Effector memory CD4-positive, alpha-beta T cell (primary cell): ENCODE measurements at places on chromosomes 13 and 19.

DNA sequence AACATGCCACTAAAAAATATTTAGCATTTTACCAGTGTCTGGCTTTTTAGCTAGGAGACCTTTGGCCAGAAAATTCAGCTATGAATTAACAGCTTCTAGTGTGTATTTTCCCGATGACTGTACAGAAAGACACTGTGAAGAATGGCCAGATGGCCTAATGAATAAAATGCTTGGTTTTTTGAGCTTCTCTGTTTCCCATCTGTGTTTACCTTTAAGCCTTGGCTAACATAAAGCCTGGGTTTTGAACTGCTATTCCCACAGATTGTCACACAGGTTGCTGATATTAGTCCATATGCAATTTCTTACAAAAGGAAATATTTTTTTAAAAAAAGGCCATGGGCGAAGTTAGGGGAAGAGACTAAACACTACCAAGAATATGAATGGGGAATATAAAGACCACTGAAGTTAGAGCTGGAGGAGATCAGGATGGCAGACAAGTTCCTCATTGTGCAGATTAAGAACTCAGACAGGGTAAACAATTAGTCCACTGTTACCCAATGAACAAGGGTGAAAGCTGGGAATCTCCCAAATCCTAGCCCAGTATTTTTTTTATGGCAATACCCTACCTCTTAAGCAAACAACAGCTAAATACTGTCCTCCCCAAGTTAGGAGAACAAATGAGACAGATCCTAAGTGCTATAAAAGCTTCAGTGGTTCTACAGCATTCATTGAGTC, 95.1 kb downstream of the DCT start:
- no peak overlapping the region for H3K4me3 ChIP-seq
- no peak for DNase-seq
- no peaks in the 10 kb centered on the region for H3K4me1 ChIP-seq

DNA sequence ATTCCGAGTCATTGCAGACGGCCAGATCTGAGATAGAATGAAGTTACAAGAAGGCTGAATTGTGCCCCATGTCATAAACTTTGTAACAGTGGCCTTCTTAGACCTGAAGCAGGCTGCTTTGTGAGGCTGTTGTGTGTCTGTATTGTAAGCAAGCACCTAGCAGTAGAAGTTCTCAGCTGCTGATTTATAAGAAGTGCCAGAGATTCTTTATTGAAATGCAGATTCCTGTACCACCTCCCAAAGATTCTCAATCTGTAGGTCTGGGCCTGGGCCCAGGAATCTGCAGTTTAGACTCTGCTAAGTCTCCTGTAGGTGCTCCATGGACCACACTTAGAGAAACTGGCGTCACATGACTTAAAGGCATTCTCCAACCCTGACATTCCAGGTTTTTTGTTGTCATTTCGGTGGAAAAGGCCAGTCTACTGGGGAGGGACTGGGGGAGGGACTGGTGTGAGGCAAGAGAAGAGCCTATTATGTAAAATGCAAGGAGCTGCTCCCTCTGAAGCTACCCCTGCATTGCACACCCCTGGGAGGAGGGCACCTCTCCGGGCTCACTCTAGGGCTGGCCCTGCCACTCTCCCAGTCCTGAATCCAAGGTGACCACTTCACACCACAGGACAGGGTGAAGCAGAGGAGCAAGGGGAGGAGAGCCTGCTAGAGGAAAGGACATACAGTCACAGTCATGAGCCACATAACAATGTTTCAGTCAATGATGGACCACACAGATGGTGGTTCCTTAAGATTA, 769 bp upstream of the TMEM272 start:
- no peak overlapping the region for H3K4me3 ChIP-seq
- no peak overlapping the region for H3K27ac ChIP-seq
- no peaks in the 10 kb centered on the region for H3K27me3 ChIP-seq
- H3K4me1 ChIP-seq = peaks cover 7% of the 10 kb centered on the region
- no peak for DNase-seq

DNA sequence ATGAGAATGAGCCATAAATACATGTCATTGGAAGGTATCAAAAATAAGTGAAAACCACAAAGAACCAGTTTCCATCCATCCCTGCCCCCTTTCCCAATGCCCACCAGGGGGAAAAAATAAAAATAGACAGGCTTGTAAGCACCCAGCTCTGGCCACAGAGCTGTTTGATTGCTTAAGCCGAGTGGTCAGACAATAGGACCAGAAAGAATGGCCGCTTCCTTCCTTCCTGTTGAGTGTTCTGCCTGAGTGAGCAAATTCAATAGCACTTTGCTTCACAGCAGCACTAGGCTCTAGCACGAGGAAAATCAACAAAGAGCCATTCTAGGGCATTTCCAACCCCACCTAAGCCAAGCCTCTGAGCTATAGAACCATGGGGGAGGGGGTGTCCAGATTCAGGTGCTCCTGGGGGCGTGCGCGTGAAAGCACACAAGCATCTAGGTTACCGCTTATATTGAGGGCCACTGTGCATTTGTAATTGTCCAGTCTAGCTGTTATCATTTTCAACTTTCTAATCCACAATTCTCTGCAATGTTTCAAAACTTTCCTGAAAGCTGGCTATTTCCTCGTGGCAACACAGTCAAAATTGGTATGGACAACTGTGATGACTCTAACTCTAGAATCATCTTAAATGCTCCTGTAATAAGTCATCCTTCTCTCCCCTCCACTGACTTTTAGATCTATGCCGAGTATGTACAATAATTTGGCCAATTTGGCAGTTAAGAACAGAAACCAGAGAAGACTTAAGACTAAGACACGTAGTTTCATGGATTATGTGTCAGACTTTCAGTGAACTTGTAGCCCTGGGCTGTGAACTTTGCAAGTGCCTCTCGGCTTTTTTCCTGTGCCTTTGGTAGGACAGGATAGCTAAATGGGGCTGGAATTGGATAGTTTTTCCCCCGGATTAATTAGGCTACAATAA, 64.3 kb downstream of the SPRY2 start:
- DNase-seq = no peak
- H3K36me3 ChIP-seq = no peaks in the 10 kb centered on the region
- no peaks in the 10 kb centered on the region for H3K27me3 ChIP-seq
- H3K27ac ChIP-seq = no peak overlapping the region

DNA sequence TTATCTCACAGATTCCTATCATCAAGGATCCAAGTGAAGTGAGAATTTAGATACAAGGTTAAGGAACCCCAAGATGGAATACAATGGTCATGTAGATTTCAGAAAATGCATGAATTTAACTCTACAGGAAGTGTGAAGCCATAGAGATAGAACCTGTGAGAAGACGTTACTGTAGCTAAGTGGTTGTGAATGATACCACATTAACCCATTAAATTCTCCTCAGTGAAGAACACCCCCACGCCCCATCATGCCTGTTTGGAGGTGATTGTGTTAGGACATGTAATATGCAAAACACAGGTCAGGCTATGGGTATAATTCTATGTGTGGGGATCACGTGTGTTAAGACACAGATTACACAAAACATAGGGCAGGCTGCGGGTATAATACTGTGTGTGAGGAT, 1166.7 kb downstream of the EFNB2 start:
- DNase-seq = no peak
- no peaks in the 10 kb centered on the region for H3K36me3 ChIP-seq
- no peaks in the 10 kb centered on the region for H3K4me1 ChIP-seq

- H3K4me1 ChIP-seq = no peaks in the 10 kb centered on the region
- no peaks in the 10 kb centered on the region for H3K27me3 ChIP-seq
- no peak overlapping the region for H3K27ac ChIP-seq
- H3K36me3 ChIP-seq = no peaks in the 10 kb centered on the region
- no peak overlapping the region for H3K4me3 ChIP-seq
Measured at GRCh38 chr13:90757127-90757680, 590.3 kb upstream of the MIR17HG start.

DNA sequence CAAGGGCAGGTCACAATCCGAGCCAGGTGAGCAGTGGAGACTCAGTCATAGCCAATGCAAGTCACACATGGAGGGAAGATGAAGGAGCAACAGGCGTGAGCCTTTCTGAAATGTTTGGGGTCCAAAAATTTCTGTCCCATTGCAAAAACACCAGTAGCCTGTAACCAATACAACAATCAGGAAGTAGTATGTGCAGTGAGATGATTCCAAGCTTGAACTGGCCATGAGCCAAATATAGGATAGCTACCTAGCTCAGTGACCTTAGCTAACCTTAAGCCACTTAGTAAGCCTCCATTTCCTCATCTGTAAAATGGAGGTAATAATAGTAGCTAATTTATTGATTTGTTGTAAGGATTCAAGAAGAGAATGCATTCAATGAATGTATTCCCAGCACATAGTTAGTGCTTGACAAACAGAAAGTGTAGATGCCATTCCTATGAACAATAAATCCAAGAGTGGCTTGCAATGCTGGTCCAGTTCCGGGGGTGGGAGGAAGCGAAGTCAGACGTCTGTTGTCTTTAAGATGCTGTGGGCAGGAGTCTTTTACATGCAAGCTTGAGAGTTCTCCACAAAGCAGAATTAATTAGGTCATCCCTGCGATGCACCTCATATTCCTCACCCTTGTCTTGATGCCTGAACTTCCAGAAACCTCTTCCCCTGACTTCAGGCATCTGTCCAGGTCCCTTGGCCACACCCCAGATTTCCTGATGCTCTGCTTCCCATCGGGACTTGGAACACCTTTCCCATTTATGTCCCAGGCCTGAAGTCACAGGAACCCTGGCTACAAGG, 195.7 kb upstream of the UBL3 start:
- no peak overlapping the region for H3K4me3 ChIP-seq
- H3K4me1 ChIP-seq = no peaks in the 10 kb centered on the region
- H3K27me3 ChIP-seq = no peaks in the 10 kb centered on the region
- no peak for DNase-seq
- no peak overlapping the region for H3K27ac ChIP-seq

DNA sequence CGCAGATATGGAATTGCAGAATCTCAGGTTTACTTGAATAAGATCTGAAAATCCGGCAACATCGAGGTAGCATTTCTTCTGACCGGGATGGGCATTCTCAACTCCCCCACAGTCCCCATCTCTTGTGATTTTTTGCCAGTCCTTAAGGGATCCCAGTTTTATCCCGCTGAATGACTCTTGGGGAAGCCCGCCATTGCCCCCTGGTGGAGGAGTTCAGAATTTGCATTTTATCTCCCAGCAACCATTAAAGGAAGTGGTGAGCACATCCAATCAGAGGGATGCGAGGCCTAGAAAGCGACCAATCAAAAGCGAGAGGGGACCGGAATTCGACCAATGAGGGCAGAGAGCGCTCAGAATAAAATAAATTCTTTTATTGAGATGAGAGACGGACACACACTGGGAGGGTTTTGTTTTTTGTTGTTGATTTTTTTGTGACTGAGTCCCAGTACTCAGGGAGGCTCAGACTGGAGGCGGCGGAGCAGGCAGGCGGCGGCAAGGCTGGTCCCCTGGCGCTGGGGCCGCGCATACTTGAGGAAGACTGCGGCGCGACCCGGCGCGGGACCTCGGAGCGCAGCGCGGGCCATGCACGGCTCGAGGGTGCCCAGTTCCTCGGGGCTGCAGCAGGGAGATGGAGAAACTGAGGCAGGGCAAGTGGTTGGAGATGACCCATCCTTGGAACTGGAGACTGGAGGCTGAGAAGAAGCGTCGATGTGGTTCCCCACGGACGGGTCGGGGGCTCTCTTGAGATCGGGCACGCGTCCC, 3.9 kb upstream of the TTC9B start:
- peaks cover 32% of the 10 kb centered on the region for H3K27me3 ChIP-seq
- DNase-seq = peak; percentile 61
- no peaks in the 10 kb centered on the region for H3K36me3 ChIP-seq
- no peak overlapping the region for H3K4me3 ChIP-seq

- H3K4me3 ChIP-seq = no peak overlapping the region
- H3K4me1 ChIP-seq = no peaks in the 10 kb centered on the region
- H3K36me3 ChIP-seq = no peaks in the 10 kb centered on the region
- DNase-seq = no peak
- H3K27ac ChIP-seq = no peak overlapping the region
- H3K27me3 ChIP-seq = peaks cover 16% of the 10 kb centered on the region
Measured at GRCh38 chr13:21058361-21058760, 3.0 kb downstream of the LATS2 start.

DNA sequence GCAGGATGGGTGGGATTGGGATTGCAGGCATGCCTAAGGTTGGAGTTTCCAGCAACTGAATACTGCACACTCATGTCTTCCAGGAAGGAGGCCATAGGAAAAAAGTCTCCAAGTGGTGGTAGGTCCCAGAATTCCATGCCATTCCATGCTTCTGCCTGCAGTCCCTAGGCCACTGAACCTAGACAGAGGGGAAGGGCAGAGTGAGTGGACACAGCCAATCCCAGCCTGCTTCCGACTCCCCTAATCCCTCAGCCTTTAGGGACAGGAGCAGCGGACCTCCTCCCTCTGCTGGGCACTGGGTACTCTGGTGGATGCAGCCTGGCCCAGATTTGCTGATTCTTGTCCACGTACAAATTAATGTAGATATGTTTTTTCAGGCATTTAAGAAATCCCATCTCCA, 17.0 kb downstream of the VSTM2B start:
- no peaks in the 10 kb centered on the region for H3K36me3 ChIP-seq
- H3K4me3 ChIP-seq = no peak overlapping the region

DNA sequence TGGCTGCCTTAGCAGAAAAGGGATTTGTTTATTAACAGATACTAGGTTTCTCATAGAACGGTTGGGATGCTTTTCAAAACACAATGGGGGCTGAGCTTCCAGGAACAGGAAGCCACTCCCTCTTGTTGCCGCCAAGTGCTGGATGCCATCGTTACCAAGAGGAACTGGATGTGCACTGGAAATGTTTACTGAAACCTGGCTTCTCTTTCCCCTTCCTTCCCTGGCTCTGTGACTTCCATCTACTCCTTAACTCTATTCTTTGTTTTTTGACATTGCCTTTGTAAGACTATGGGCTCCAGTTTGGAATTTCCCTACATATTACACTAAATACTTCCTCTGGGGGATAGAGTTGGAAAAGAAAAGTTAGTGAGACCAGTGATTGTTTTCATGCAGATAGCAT, 11.7 kb upstream of the KL start:
- H3K27me3 ChIP-seq = no peaks in the 10 kb centered on the region
- H3K4me1 ChIP-seq = no peaks in the 10 kb centered on the region
- no peaks in the 10 kb centered on the region for H3K36me3 ChIP-seq

GRCh38 chr13:48043789-48044503, 6.4 kb downstream of the NUDT15 start:
- peak overlapping the region; percentile 22 for H3K27ac ChIP-seq
- no peak for DNase-seq
- H3K36me3 ChIP-seq = peaks cover 15% of the 10 kb centered on the region
- H3K4me3 ChIP-seq = no peak overlapping the region
- H3K4me1 ChIP-seq = peaks cover 4% of the 10 kb centered on the region

- no peak overlapping the region for H3K4me3 ChIP-seq
- no peak overlapping the region for H3K27ac ChIP-seq
- no peak for DNase-seq
- no peaks in the 10 kb centered on the region for H3K27me3 ChIP-seq
- H3K4me1 ChIP-seq = no peaks in the 10 kb centered on the region
- H3K36me3 ChIP-seq = no peaks in the 10 kb centered on the region
Measured at GRCh38 chr13:47420568-47420967, 523.7 kb upstream of the HTR2A start.

DNA sequence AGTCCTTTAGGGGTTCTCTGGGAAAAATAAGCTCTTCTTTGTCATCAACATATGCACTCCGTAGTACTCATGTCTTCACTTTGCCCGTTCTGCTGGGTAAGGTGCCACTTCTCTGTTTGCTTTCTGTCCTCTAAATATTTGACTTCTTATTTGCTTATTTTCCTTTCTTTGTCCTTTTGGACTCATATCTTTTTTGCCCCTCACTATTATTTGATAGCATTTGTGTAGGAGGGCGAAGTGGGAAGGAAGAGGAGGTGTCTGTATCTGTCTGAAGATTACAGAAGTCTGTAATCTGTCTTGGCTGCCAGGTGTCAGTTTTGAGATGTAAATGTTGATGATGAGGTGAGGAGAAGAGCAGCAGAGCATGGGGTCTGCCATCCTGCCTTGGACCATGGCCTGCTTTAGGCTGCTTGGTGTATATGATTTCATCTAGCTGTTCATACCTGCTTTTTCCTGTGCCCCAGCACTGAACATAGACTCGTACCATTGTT, 30.8 kb downstream of the USPL1 start:
- no peaks in the 10 kb centered on the region for H3K4me1 ChIP-seq
- no peaks in the 10 kb centered on the region for H3K27me3 ChIP-seq
- no peak overlapping the region for H3K4me3 ChIP-seq
- H3K36me3 ChIP-seq = peaks cover 70% of the 10 kb centered on the region
